ENCODE measurements at places on chromosomes 16 and 17.

GRCh38 chr16:23570992-23571632 is 13.6 kb downstream of the UBFD1 start:
- DNase-seq: no peak

DNA sequence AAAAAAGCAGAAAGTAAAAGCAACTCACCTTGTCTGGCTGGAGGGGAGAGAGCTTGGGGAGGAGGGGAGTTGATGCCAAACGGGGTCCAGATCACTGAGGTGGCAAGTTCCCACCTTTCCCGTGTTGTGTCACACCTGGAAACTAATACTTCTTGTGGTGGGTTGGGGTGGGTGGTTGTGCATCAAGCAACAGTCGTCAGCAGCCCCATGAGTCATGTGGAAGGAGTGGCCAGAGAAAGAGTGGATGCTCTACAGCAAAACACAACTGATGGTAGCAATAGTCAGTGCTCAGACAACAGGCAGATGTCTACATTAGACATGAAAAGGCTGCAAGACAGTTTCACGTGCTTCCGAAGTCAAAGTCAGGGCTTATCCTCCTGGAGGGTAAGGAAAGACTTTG is 35.4 kb downstream of the ARSG start:
- DNase-seq: no peak

DNA sequence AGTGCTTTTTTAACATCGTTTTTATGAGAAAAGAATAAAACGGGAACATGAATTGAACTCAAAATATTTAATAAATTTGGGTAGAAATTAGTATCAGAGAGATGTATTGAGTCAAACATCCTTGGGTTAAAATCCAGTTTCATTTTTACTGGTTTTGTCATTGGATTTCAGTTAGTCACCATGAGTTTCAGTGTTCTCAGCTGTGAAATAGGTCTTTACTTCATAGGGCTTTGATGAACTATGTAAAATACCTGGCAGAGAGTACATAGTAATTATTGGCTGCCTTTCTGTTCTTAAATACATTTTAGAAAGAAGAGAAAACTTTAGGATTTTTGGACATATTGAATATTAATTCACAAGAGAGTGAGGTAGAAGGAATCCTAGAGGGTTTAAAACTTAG is 105.8 kb downstream of the TANC2 start:
- no peak for DNase-seq

- DNase-seq: no peak
These were observed at the start of gene CD68 for GRCh38 chr17:7579001-7579833. TSS of gene CD68 (plus strand) at chr17:7579638. CDS start at chr17:7579678, 40 bp downstream.

DNA sequence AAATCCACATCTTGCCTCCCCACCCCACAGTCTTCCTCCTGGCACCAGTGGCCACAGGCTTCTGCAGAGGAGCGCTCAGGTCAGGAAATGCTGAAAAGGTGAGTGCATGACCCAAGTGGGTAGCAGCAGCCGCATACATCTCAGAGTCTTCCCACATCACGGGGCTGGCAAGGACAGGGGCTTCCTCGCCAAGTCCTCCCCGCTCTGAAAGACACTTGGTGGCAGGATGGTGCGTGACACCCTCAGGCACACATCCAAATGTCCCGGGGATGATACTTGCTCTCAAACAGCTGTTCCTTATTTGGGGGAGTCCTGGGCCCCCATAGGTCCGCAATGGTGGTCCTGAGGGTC is 8.8 kb upstream of the SLC16A5 start:
- DNase-seq: no peak

DNA sequence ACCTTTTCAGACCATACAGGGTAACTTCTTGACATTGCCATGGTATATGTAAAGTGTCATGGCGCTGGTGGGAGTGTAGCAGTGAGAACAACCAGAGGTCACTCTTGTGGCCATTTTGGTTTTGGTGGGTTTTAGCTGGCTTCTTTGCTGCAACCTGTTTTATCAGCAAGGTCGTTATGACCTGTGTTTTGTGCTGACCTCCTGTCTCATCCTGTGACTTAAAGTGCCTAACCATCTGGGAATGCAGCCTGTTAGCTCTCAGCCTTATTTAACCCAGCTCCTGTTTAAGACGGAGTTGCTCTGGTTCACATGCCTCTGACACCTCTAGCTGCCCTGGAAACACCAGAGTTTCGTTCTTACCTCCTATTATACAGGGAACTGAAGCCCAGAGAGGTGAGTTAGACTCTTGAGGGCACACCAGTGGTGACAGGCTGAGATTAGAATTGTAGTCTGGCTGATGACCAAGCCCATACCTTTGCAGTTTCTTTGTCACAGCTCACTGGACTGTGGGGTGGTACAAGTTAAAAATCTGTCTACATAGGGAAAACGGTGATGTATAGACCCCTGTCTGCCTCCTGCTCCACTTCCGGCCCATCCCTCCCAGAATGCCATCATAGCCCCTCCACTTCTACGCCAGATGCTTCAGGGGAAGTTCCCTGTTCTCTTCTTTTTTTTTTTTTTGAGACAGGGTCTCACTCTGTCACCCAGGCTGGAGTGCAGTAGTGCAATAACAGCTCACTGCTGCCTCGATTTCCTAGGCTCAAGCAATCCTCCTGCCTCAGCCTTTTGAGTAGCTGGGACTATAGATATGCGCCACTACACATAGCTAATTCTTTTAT is 21.0 kb downstream of the KSR1 start:
- no peak for DNase-seq

- no peak for DNase-seq
These were observed 256.9 kb upstream of the SALL1 start for GRCh38 chr16:51407921-51408320.

GRCh38 chr16:87897521-87898505 is 28.5 kb upstream of the SLC7A5 start:
- no peak for DNase-seq

DNA sequence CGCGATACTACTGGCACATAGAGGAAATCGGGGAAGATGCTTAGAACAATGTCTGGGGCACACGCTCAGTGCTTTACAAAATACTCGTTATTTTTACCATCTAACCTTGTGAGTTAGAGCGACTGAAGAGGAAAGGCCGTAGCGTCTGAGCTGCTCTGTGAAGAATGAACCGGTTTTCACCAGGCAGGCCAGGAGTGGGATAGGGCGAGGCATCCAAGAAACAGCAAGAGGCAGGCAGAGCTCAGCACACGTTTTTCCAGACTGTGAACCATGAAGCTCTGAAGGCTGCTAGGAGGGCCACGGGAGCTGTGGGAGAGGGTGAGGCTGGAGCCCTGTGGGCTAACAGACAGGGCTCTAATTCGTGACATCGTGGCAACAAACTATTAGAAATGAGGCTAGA is 95.5 kb downstream of the MRM3 start:
- DNase-seq: no peak

DNA sequence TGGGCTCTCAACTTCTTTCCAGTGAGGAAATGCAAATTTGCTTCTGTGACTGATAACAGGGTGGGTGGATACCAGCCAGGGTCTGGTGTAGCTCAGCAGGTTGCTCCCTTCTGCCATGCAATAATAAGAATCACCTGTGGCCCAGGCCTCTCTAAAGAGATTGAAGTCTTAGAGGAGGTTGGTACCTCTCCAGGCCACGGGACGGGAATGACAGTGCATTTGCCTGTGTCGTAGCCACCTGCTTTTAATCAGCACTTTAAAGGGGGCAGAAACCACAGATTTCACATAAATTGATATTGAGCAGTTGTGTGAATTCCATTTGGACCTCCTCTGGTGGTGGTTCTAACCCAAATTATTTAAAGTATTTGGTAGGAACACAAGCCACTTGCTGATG is 246.9 kb downstream of the PRKCA start:
- DNase-seq: no peak

DNA sequence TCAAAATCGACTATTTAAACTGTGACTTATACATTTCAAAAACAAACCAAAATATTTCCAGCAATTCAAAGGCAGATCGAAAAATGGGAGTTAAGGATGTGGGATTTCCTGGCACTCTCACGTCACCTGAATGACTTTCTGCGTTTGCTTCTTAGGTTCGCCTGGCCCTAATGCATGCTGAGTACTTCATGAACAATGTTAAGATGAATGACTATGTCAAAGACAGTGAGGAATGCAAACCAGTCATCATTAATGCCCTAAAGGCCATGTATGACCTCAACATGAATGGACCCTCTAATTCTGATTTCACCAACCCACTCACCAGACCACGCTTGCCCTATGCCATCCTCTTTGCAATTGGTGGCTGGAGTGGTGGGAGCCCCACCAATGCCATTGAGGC is 7.3 kb downstream of the KLHL10 start:
- no peak for DNase-seq

DNA sequence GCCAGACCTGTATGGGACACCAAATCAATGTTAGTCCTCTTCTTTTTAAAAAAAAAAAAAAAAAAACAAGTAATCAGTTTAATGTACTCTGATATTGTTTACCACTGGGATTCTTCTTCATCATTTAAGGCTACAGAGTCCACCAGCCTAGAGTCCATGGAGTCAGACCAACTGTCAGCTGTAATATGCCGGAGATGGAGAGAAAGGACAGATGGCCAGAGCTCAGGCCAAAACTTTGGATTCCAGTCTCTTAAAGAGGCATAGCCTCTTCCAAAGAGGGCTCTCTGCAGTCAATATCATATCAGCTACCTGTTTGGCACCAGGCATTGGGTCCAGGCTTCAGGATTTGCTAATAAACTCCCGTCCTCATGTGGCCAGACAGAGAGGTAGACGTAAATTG is 469.6 kb upstream of the HSBP1 start:
- no peak for DNase-seq

GRCh38 chr16:31213877-31214707 is at the start of gene TRIM72:
TSS of gene TRIM72 (plus strand) at chr16:31214119. CDS start at chr16:31214739, 620 bp downstream.
- no peak for DNase-seq

- no peak for DNase-seq
These were observed 157.9 kb downstream of the TOX3 start for GRCh38 chr16:52389045-52389444.

Measured in neural crest cell (in vitro differentiated cells).